DMS79 (cell line): ENCODE measurements at places on chromosomes 2 and 18.

- DNase-seq: no peak
These were observed 12.6 kb upstream of the EIF2AK3 start for GRCh38 chr2:88639865-88640264.

DNA sequence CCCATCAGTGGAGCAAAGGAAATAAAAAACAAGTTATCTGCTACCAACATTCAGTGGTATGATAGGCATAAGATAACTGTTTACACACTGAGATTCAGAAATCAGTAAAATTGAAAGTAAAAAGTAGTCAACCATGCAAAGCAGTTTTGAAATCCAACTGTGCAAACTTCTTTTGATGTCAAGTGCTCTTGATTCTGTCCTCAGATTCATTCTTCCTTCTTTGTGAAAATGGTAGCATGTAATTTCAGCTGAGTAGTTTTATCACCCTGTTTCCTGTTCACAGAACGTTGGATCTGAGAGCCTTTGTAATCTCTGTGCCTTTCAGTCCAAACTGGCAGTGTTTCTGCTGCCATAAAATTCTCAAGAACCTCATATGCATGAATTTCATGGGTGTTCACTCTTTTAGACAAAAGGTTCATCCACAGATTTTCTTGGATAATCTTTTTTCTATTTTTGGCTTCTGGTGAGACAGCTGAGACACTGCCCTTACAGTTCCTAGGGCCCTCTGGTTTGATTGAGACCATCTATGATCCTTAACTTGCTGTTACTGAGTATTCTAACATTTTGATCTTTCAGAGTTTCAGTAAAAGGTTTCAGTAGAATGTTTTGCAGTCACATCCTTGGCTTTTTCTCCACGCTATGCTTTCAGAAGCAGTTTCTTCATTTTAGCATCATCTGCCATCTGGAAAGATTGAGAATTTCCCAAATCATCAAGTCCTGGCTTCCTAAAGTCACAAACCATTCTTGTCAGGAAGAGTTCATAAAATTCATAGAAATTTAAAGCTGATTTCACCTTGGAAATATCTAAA, 272.3 kb upstream of the EPHA4 start:
- peak; percentile 4 for DNase-seq

DNA sequence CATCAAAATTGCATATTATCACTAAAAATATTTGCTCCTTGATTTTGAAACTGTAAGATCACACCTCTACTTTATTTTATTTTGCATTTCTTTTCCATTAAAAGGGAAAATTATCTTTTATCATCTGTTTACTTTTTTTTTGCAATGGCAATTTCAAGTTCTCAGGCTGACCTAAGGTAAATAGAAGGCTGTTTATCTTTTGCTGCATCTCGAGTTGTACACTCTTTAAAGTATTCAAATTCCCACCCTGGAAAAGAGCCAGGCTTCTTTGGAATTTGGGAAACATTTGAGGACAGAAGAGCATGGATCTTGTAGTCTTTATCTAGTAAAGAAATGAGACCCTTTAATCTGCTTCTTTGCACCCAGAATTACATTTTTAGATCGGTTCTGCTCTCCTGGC, 645.7 kb downstream of the SLC4A3 start:
- DNase-seq: no peak

GRCh38 chr18:73283032-73283431, 415.2 kb upstream of the NETO1 start:
- DNase-seq: no peak

GRCh38 chr2:163633291-163633690, 102.5 kb downstream of the FIGN start:
- no peak for DNase-seq

GRCh38 chr2:85089585-85089984, 43.6 kb upstream of the TCF7L1 start:
- DNase-seq: no peak

DNA sequence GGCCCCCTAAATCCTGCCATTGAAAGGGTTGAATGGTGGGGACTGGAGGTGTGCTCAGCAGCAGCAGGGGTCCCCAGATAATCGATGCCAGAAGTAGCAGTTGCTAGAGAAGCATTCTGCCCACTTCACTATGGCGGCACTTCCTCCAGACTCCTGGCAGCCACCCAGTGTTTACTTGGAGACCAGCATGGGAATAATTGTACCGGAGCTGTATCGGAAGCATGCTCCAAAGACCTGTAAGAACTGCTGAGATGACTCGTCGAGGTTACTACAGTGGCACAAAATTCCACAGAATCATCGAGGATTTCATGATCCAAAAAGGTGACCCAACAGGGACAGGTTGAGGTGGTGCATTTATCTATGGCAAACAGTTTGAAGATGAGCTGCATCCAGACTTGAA, 11.0 kb upstream of the GAREM2 start:
- DNase-seq: no peak

- DNase-seq: no peak
These were observed 217.6 kb upstream of the FN1 start for GRCh38 chr2:215653344-215654030.

GRCh38 chr2:25332571-25332970, 9.2 kb downstream of the DNMT3A start:
- no peak for DNase-seq

- DNase-seq: no peak
These were observed 87.3 kb upstream of the CCDC141 start for GRCh38 chr2:179137200-179137759.

DNA sequence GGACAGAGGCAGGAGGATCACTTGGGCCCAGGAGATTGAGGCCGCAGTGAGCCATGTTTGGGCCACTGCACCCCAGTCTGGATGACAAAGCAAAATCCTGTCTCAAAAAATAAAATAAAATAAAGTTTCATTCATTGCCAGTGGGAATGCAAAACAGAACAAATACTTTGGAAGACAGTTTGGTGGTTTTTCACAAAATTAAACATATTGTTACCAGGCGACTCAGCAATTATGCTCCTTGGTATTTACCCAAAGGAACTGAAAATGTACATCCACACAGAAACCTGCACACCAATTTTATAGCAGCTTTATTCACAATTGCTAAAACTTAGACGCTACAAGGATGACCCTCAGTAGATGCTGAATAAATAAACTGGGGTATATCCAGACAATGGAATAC, 35.8 kb downstream of the FOSL2 start:
- DNase-seq: no peak

- no peak for DNase-seq
These were observed 17.1 kb upstream of the CNNM3 start for GRCh38 chr2:96798733-96799622.

GRCh38 chr2:71861186-71862160, 286.2 kb downstream of the CYP26B1 start:
- no peak for DNase-seq

DNA sequence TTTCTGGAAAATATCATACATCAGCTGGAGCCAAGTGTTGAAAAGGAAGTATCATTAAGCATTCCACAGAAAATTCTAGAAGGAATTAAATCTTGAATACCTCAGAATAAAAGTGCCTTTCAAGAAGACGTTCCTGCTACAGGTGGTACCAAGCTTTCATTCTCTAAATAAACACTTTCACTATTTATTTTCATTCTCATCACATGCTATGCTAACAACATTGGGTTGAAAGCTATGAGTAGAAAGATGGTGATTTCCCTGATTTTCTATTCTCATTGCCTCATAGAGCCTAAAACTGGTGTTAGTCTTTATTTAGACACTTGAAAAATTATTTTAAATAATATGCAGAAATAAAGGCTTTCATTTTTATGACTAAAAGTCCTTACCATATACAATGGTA, 324.7 kb downstream of the LRP1B start:
- no peak for DNase-seq

- DNase-seq: no peak
These were observed 82.4 kb downstream of the BCL2 start for GRCh38 chr18:63236921-63237846.

DNA sequence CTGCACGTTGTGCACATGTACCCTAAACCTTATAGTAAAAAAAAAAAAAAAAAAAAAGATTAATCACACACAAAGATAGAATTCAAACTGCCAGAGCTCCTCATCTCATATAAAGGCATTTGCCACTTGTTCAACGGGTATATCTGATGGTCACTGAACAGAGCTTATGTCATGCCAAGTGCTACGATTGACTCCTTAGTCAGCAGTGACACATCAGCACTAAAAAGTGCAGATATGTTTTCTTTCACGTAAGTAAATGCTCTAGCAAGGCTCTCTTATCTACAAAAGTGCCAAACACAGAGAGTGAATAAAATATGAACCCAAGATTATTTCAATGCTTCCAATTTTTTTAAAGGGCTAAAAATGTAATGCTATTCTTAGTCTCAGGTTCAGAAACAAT, 1.1 kb downstream of the LMAN1 start:
- no peak for DNase-seq

DNA sequence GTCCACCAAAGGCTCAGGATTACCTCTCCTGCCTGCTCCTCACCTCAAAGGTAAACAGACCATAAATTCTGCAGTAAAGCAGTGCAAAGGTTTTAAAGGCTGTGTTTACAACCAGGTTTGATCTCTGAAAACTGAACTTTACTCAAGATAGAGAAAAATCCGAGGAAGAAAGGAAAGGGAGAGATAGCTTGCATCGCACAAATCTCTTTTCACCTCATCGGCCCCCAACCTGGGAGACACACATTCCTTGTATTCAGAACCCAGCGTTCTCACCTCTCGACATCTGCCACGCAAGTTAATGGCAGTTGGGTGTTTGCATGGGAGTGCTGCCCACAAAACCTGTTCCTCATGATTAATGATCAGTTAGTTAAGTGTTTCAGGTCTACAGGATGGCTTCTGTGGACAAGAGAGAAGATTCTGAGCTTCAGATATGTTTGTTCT, 72.6 kb downstream of the GATA6 start:
- DNase-seq: no peak

DNA sequence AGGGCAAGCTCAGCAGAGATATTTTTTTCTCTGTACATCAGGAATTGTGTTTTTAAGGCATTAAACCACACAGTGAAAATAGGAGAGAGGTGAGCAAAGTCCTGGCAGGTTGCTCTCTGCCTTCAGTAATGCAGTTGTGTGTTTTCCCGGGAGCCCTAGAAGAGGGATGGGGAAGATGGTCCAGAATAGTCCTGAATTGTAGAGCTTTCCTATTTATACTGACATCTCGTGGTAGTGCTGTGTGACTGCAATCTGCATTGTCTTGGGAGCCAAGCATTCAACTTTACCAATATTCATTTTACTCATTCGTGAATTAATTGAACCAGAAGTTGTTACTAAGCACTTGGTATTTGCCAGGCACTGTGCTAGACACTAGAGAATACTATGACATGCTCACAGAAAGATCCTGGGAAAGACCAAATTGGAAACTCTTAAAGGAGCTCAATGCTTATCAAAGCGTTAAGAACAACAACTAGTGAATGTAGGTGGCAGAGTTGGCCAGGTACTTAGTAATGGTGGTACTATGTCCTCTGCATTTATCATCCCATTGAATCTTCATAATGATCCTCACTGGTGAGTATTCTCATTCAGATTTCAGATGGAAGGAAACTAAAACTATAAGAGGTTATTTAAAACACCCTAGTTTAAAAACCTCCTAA, 214.6 kb downstream of the TRIB2 start:
- no peak for DNase-seq

DNA sequence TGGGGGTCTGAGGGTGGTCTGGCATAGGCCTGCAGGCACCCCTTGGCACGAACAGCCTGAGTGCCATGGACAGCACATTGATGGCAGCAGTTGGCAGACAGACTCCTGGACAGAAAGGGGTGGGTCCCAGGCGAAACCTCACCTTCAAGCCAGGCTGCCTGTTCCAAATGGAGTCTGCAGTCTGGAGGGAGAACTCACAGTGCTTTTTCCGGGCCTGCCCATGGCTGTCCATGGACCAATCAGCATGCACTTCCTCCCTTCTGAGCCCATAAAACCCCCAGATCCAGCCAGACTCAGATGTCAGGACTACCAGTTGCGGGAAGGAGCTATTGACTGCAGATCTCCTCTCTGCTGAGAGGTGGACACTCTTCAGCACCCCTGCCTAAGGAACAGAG, 694.6 kb upstream of the ACVR2A start:
- DNase-seq: no peak

DNA sequence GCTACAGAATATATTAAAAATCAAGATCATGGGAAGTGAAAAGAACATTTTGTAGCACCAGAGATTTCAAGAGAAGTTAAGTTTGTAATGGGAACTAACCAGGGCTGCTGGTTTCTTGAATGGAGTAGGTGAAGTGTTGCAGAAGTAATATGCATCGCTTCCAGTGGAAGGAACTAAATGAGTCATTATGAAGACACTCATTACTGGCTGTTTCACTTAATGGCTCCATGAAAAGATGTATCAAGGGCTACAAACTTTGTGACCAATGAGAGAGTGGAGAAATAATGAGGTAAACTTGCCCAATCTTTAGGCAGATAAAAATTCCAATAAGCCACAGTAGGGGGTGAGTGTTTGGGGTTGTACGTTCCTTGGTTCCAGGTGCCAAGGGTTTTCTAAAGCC, 380.4 kb upstream of the POU3F3 start:
- no peak for DNase-seq

- DNase-seq: no peak
These were observed 51.0 kb upstream of the THOC1 start for GRCh38 chr18:318791-319291.

- no peak for DNase-seq
These were observed 94.9 kb downstream of the TWIST2 start for GRCh38 chr2:238942726-238943300.

GRCh38 chr2:71725836-71726235, 272.5 kb downstream of the DYSF start:
- DNase-seq: no peak

- DNase-seq: no peak
These were observed 59.9 kb downstream of the INSIG2 start for GRCh38 chr2:118148133-118148532.

DNA sequence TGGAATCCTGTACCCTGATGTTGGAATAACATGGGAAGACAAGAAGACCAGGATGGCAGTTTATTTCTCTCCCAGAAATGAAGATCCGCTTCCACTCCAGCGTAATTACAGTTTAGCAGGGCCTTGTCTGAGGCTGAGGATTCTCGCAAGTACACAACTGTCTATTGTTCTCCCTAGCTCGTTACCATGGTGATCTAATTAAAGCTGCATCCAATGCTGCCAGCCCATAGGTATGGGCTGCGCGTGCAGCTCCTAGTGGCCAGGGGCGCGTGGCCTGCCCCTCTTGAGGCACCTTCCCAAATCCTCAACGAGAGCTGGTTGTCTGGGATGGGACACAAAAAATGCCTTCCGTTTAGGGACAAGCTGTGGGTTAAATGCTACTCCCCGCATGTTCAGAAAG, 344.9 kb downstream of the CYRIA start:
- DNase-seq: no peak

DNA sequence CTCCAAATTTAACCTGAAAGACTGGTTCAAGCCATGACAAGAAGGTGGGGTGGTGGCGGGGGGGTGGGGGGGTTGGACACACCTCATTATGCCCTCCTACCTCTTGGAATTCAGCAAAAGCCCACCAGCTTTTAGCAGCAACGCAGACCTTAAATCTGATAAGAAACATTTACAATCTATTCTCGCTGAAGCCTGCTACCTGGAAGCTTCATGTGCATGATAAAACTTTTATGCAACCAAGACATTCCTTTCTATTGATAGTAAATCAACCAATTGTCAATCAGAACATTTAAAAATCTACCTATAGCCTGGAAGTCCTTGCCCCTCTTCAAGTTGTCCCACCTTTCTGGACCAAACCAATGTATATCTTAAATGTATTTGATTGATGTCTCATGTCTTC, 113.6 kb upstream of the FAM98A start:
- no peak for DNase-seq

GRCh38 chr2:234724850-234725249, 227.0 kb upstream of the SH3BP4 start:
- no peak for DNase-seq
